A375 (cell line): ENCODE measurements at places on chromosomes 3 and 15. TPM values are rescaled to one million over a fixed set of nuclear protein-coding genes. Genes with fewer than 3 reads are reported as not detected.

SHISA5 gene
- 107 and 119 TPM in 2 replicates for total RNA-seq

TMCO5A gene
- total RNA-seq: not detected in 2 replicates

TRH gene
- total RNA-seq: not detected in 2 replicates

TFRC gene
- total RNA-seq: 95.0 and 127 TPM in 2 replicates

ATP13A4 gene
- not detected in 2 replicates for total RNA-seq

GOLGA6L4 gene
- 0.21 and 0.83 TPM in 2 replicates for total RNA-seq

POLQ gene
- total RNA-seq: 10.4 and 13.3 TPM in 2 replicates
